SW 1271 (cell line): ENCODE measurements at places on chromosomes 3 and 15.

GRCh38 chr3:192802957-192803899, 75.9 kb upstream of the FGF12 start:
- DNase-seq: peak; percentile 61

DNA sequence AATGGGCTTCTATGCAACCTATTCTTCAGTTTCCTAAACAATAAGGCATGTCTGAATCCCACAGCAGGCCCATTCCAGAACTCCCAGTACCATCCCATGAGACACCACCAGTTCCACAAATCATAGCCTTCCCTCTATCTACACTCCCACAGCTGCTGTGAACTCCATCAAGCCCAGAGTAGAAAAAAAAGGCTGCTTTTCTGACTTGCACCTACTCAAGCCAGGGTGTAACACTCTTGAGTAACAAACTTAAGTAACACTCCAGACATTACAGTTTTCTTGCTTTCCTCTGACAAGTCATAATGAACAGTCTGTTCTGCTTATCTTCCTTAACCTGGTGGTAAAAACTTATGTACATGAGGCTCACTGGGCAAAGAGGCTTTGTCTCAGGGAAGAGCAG, 283.1 kb downstream of the NFKBIZ start:
- DNase-seq: no peak

DNA sequence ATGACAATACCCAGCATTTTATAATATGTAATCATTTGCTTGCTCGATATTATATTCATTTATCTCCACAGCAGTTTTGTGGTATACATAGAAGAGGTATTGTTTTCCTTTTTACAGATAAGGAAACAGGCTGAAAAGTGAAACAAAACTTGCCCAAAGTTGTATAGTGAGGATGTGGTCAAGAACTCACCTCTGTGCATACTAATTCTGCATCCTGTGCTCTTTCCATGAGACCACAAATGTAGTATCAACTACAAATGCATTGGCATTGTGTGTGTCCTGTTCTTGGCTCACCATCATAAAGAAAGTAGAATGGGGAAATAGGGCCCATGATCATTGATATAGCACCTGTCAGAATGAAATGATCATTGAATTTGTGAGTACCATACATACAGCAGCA, 167.3 kb downstream of the NECTIN3 start:
- DNase-seq: no peak

DNA sequence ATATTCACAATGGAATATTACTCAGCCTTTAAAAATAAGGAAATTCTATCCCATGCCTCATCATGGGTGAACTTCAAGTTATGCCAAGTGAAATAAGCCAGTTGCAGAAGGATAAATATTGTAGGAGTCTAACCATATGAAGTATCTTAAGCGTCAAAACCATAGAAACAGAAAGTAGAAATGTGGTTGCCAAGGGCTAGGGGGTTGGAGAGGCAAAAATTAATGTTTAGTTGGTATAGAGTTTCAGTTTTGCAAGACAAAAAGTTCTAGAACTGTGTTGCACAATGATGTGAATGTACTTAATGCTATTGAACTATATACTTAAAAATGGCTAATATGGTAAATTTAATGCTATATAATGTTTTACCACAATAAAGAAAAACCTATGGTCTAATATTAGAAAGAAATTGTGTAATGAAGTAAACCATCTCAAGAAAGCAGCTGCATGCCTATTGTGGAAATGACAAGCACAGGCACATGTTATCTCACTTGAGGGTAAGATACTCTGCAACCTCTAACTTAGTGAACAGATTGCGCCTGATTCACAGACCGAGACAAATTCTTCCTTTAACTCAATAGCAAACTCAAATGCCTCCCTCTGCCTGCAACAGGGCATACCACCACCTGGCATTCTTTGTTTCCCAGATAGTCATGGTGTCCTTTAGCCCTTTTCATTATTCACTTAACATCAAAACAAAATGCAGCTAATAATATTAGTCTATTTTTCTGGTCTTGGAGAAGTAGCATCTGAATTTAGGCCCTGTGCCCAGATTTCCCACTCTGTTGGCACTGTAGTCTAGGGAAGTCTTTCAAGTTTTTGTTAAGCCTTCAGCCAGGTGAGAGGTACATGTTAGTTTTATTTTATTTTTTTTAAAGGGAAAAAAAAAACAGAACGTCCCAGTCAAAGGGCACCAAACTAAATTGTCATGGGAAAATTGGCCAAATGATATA, 80.2 kb upstream of the ACP3 start:
- DNase-seq: no peak

GRCh38 chr3:134111616-134112015, 81.9 kb upstream of the SLCO2A1 start:
- DNase-seq: no peak

GRCh38 chr3:113271189-113271588, 59.8 kb downstream of the BOC start:
- no peak for DNase-seq

- no peak for DNase-seq
Measured at GRCh38 chr15:96292635-96293034, 37.9 kb upstream of the NR2F2 start.

GRCh38 chr15:58427987-58428386, 3.8 kb upstream of the LIPC start:
- DNase-seq: no peak

GRCh38 chr15:51758645-51759044, 7.2 kb downstream of the TMOD2 start:
- no peak for DNase-seq

DNA sequence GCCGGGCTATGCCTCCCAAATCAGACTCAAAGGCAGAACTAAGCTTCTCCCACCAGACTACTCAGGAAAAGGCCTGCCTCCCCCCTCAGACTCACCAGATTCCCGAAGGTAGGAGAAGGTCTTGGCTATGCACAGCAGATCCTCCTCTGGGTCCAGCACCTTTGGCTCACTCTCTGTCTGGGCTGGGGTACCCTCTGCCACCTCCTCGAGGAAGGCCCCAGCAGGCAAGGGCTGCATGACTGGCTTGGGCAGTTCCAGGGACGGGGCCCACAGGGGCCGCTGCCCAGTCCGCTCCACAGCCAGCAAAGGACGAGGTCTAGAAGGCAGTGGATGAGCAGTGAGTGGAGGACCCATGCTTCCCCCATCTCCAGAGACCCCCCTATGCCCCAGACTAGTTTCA, 3.3 kb downstream of the CISH start:
- DNase-seq: no peak

GRCh38 chr3:167361948-167362347, 18.1 kb downstream of the ZBBX start:
- DNase-seq: no peak

GRCh38 chr15:57003418-57003817, 85.0 kb downstream of the TCF12 start:
- DNase-seq: no peak
